ENCODE measurements at places on chromosomes 16 and 17.
A peak's percentile ranks its signal among the peaks of the same experiment; 100 is the strongest.

DNA sequence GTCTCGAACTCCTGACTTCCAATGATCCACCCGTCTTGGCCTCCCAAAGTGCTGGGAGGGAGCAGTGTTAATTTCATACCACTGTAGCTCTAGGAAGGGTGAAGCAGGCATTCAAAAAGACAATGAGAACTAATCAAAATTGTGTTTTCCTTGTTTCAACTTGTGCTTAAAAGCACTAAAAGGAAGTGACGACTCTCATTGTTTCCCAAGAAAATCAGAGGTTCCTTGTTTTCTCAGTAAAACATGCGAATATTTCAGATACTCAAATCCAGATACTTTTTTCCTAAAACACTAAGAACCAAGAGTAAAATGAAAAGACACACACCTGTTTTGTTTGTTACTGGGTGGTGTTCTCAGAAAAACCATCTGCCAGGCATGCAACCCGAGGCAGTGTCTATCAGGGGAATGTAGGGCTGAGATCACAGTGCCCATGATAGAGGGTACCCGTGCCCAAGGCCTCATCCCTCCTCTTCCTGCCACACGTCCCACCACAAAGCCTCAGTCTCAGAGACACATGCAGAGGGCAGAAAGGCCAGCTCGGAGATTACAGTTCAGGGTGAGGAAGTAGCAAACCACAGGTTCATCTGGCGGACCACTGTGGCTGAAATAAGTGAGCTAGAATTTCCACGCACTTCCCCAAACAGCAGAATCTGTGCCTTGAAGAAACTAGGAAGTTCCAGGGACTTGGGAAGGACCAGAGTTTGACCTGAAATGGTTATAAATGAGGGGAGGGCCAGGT, 33.7 kb downstream of the GINS3 start:
- DNase-seq = peak; percentile 70

- peak; percentile 63 for DNase-seq
These were observed 10.3 kb downstream of the NT5M start for GRCh38 chr17:17313350-17313991.

DNA sequence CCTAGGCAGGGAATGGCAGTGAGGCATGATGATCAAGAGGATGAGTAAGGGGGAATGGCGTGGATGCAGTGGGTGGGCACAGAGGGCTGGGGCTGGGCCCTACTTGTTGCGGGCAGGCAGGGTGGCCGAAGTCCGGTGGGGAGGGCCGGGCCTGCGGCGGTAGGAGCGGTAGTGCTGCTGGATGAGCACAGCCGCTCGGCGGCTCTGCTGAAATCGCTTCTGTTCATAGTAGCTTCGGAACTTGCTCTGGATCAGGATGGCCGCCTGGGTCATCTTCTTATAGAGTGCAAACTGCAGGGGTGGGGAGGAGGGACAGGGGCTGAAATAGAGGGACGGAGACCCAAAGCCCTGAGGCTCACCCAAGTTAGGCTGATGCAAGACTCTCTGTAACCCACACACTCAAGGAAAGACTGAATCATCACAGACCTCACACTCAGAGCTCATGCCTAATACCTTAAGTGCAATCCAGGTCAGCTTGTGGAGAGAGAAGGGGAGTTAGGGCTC, 1.5 kb upstream of the SPAG7 start:
- peak; percentile 69 for DNase-seq

GRCh38 chr16:86598607-86599565, 20.5 kb downstream of the FOXL1 start:
- peak; percentile 71 for DNase-seq

GRCh38 chr17:52049496-52049895, 109.0 kb downstream of the CA10 start:
- no peak for DNase-seq

DNA sequence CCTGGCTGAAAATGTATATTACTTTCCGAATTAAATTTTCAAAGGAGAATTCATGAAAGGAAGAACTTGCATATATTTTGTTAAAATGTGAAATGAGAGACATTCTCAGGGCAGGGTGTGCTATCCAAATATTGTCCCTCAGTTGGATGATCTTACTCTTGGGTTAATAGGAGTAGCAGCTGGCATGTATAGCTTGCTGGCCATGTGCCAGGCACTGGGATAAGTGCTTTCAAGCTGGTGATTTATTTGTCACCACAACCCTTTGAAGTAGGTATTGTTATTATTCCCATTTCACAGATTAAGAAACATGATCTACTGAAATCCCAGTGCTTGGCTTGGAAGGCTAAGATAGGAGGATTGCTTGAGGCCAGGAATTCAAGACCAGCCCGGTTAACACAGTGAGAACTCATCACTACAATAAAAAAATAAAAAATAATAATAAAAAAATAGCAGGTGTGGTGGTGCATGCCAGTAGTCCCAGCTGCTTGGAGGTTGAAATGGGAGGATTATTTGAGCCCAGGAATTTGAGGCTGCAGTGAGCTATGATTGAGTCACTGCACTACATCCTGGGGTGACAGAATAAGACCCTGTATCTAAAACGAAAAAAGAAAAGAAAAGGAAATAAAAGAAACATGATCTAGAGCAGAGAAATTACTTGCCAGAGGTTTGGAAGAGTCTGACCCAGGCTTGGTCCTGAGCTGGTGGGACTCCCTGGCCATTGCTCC, 11.6 kb upstream of the MPHOSPH6 start:
- no peak for DNase-seq

- peak; percentile 82 for DNase-seq
These were observed 2.3 kb downstream of the BANP start for GRCh38 chr16:87953308-87954215.

- DNase-seq = no peak
These were observed at the start of gene CD7 for GRCh38 chr17:82317394-82318168. Gene CD7 (minus strand): TSS chr17:82317608. CDS start chr17:82317495, 113 bp downstream.
